ENCODE measurements at places on chromosomes 5 and 9.

- DNase-seq, result no peak
These were observed 169.4 kb downstream of the TLE1 start for GRCh38 chr9:81519816-81520495.

DNA sequence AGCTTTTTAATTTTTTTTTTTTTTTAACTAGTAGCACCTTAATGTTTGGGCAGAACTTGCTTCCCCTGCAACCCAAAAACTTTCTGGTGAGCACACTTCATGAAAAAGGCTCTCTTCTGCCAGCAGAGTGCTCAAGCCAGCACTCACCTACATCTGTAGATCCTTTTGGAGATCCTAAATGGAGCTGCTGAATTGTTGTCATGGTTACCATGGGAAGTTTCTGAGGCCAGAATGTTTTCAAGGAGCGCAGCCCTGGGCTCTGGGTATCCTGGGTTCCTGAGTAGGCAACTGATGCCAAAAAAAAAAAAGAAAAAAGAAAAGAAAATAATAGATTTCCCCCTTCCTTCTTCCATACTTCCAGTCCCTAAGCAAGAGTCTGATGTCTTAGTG, 3.1 kb upstream of the CPEB4 start:
- DNase-seq, result no peak

GRCh38 chr5:131615957-131616356, 19.1 kb downstream of the RAPGEF6 start:
- DNase-seq, result no peak

DNA sequence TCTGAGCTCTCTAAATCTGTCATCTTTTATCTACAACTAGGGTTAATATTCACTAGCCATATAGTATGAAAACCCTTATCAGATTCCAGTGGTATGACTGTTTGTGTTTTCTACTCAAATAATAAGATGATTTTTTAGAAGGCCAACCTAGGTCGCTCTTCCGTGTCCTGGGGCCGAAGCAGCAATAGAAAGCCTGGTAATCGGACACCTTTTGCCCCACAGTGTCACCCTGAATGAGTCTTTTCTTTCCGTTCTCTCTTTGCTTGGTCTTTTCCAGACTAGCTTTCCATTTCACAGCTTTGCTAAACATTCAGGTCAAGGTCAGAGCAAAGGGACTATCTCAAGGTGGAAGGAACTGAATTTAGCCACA, 243.3 kb upstream of the ANKRD55 start:
- no peak for DNase-seq

GRCh38 chr9:104027295-104027694, 66.8 kb upstream of the SMC2 start:
- no peak for DNase-seq

- DNase-seq, result no peak
These were observed 143.2 kb downstream of the PSAT1 start for GRCh38 chr9:78439866-78440830.

- no peak for DNase-seq
These were observed 167.0 kb downstream of the CAAP1 start for GRCh38 chr9:26725573-26725972.

GRCh38 chr9:129964901-129965734, 77.9 kb downstream of the FNBP1 start:
- DNase-seq, result no peak

Data from left kidney (tissue), 8 donors.